ENCODE measurements at places on chromosomes 5 and 9.

DNA sequence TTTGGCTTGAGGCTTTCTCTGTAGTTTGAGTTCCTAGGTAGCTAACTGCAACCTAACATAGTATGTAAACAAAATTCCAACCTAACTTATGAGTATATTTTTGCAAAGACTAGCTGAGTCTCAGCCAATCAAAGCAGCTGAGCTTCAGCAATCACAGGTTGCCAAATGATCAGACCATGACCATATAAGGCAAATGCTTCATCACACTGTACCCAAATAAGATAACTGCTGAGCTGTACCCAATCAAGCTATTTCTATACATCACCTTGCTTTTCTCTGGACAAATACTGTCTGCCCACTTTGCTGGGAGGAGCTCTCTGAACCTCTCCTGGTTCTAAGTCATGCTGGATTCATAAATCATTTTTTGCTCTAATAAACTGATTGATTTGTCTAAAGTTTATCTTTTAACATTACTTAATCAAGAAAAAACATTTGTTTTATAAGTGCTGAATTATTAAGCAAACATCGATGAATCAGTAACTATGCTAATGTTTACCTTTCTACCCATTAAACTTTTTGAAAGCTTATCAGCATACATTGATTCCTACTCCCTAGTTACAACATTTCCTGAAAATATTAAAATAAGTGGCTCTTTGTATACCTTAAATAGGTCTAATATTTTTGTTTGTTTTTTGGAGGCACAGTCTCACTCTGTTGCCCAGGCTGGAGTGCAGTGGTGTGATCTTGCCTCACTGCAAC lies 129.7 kb upstream of the PCA3 start:
- no peak for DNase-seq

- no peak for DNase-seq
Measured at GRCh38 chr5:144800169-144800568, 629.5 kb downstream of the KCTD16 start.

DNA sequence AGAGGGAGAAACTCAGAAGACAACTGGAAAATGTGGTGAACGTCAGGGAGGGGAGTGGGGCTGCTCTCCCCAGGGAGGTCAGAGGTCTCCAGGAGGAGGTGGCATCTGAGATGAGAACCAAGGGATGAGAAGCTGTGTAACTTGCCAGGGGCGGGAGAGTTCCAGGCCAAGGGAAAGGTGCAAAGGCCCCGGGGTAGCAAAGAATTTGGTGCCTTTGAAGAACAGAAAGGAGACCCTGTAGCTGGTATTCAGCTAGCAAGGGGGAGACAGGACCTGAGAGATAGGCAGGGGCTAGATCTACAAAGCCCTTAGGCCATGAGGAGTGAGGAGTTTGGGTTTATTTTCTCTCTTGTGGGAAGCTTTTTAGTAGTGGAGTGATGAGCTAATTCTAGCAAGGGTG lies 3.3 kb downstream of the DNM1 start:
- DNase-seq = no peak

DNA sequence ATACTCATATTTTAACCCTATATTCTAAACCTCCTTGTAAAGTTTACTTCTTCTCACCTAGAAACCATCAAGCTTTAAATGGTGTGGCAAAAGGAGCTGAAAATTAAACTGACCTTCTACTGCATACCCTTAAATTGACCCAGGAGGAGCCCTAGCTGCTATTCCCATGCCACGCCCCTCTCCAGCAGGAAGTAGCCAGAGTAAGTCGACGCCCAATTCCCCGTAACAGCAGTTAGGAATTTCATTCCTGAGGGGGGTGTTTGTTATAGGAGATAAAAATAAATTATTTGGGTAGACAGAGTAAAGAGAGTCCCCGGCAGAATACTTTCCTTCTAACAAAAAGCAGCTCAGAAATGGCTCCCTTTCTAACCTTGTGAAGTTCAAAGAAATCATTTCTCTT lies 111.8 kb upstream of the FAM174A start:
- no peak for DNase-seq

GRCh38 chr9:487429-487828 lies 272.8 kb downstream of the DOCK8 start:
- DNase-seq = no peak

- no peak for DNase-seq
Measured at GRCh38 chr9:4225291-4226028, 74.4 kb downstream of the GLIS3 start.
